ENCODE measurements at places on chromosomes 6 and 20.

- DNase-seq = no peak
These were observed 52.9 kb upstream of the APCDD1L start for GRCh38 chr20:58568126-58568482.

DNA sequence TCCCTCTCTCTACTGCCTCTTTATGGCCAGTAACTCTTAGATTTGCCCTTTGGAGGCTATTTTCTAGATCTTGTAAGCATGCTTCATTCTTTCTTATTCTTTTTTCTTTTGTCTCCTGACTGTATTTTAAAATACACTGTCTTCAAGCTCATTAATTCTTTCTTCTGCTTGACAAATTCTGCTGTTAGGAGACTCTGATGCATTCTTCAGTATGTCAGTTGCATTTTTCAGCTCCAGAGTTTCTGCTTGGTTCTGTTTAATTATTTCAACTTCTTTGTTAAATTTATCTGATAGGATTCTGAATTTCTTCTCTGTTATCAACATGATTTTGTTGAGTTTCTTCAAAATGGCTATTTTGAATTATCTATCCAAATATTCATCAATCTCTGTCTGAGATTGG lies 25.0 kb upstream of the SDCBP2 start:
- no peak for DNase-seq

GRCh38 chr20:35511814-35512420 lies 17.5 kb downstream of the C20orf173 start:
- DNase-seq = peak; percentile 53

DNA sequence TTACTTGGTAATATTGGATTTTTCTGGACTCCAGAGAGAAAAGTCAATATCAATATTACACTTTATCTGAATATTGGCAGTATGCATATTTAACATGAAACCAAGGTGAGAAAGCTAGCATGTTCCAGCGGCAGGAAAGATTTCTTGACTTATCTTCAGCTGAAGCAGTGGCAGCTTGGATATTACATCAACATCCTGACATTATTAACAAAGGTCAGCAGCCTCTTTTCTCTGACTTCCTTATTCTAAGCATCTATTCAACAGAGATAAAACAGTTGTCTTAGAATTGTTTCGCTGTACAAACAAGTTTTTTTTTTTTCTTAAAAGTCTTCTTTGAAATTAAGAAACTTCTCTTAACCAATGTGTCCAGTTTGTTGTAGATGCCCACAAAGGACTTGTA lies 11.8 kb downstream of the DCBLD1 start:
- peak; percentile 29 for DNase-seq

DNA sequence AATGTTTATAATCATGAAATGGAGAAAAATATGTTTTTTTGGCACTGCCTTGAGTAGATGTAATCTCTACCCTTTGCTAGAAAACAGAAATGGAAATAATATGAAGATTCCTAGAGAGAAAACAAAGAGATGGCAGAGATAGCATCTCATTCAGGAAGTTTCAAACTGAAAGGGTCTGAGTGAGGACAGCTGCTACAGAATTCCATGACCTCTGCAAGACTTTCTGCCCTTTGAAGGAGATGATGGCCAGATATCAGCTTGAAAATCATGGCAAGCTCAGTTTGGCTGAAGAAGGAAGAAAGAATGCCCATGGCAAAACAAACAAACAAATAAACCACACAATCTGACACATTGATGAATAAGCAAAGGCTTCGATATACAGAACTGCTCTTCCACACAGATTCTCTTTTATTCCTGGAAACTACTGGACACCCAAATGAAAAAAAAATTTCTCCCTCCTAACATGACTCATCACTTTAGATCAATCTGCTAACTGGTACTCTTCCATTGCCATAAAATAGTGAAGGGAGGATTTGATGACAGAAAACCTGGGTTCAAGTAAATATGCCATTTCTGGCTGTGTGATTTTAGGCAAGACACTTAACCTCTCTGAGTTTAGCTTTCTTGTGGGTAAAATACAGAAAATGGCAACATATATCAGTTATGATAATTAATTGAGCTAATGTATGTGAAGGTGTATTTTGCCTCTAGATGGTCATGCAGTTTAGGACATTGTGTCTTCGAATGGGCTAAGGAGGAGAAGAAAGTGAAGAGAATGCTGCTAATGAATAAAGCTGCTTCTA lies 105.9 kb upstream of the SPACA1 start:
- no peak for DNase-seq

GRCh38 chr6:25973923-25974555 lies 11.4 kb downstream of the TRIM38 start:
- DNase-seq = no peak

DNA sequence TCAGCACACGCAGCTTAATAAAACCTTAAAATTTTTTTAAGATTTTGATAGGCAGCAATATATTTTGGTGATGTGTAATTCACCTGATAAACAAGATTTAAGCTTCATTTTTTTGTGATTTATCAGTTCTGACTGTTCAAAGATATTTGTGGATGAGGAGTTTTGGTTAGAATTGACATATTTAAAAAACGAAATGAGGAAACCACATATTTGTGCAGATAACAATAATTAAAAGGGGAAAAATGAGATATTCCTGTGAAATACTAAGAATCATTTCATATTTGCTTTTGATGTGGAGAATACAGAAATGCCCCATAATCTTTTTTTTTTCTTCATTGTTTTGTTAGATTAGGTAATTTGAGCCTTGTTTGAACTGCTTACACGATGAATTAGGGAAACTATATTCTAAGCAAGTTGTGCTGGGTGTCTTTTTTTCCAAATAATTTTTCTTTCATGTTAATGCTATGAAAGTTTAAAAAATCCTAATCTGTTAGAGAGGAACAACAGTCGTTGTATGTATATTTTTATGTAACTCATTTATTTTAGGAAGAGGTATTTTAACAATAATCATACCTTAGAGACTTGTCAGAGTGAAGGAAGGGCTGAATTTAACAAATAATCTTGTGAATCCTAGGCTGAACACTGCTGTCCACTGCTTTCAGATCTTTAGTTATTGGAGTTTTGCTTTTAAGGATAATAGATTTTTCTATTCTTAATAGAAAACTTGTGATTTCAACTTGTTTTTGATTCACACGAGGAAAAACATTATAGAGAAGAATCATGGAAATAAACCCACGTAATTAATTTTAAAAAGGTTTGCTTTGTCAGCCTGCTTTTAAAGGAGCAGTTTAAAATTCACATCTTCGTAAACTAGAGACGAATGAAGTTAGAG lies 4.0 kb downstream of the ARID1B start:
- peak; percentile 40 for DNase-seq

GRCh38 chr20:15209537-15209936 lies 872.1 kb upstream of the FLRT3 start:
- DNase-seq = no peak

GRCh38 chr6:78436335-78436734 lies 431.0 kb upstream of the IRAK1BP1 start:
- peak; percentile 35 for DNase-seq

GRCh38 chr6:151136141-151136755 lies 103.5 kb upstream of the AKAP12 start:
- peak; percentile 22 for DNase-seq

DNA sequence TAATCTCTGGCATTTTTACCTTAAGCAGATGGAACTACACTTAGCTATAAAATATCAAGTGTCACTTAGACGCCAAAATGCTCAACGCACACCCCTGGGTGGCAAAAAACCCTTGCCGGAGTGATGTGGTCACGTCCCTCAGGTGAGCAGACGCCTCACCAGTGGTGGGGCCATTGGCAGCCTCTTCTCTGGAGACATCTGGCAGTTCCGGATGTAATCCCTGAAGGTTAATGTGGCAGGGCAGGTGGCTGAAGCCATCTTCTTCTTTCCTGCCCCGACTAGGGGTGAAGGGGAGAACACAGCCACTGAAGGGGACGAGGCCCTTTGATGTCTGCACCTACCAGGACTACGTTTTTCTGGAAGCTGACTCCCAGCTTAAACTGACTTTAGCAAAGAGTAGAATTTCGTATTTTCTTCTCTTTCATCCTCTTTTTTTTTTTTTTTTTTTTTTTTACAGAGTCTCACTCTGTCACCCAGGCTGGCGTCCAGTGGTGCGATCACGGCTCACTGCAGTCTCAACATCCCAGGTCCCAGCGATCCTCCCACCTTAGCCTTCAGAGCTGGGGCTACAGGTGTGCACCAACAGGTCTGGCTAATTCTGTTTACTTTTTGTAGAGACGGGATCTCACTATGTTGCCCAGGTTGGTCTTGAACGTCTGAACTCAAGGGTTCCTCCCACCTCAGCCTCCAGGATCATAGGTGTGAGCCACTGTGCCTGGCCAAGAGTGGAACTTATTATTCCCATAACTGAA lies 152.1 kb downstream of the TTLL2 start:
- no peak for DNase-seq

DNA sequence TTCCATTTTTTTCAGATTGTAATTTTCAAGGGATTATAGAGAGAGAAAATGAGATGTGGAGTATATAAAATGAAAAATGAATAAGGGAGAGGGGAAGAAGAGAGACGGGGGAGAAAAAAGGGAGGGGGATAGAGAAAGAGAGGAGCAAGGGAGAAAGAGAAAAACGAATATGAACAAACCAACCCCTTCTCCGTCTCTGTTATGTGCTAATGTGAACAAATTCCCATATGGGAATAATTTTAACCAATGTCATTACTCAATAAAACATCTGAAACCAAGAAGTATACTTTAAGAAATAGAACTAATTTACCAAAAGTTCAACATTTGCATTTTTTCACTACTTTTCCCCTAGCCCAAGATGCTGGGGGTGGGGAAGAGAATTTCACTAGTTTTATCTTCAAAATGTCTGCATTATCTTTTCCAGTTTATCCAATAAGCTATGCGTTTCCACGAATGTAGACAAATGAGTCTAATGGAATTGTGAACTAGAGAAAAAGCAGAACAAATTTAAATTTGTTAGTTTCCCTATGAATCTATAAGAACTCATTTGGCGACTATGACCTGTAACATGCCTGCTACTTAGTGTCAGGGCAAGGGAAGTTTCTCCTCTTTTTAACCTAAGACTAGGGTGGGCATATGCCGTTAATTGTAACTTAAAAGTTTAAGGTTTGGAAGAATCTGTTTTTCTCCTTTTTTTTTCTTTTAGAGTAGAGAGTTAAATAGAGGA lies 286.3 kb downstream of the BTBD9 start:
- DNase-seq = no peak

DNA sequence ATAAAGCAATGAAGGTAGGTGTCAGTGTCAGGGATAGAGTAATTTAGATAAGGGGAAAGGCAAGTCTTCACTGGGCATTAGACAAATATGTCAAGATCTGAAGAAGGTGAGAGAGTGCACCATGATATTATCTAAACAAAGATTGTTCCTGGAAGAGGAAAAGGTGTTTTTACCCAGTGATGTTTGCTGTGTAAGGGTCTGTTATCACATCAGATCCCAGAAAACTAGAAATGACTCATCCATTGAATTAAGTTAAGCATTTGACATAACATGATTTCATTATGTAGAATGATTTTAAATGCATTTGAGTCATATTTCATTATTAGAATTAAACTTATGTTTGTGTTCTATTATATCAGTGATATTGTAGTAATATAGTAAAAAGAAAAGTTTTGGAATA lies 1279.5 kb upstream of the CITED2 start:
- DNase-seq = no peak

GRCh38 chr6:135163440-135163738 lies 17.7 kb upstream of the MYB start:
- DNase-seq = no peak

- peak; percentile 97 for DNase-seq
These were observed 4.2 kb upstream of the ZBTB46 start for GRCh38 chr20:63835021-63835858.

- DNase-seq = no peak
These were observed 15.2 kb downstream of the ADISSP start for GRCh38 chr20:3752386-3752759.

GRCh38 chr6:139376604-139377218 lies 2.3 kb upstream of the CITED2 start:
- peak; percentile 43 for DNase-seq

- no peak for DNase-seq
These were observed 705.5 kb upstream of the MAN1A1 start for GRCh38 chr6:120055071-120055470.

DNA sequence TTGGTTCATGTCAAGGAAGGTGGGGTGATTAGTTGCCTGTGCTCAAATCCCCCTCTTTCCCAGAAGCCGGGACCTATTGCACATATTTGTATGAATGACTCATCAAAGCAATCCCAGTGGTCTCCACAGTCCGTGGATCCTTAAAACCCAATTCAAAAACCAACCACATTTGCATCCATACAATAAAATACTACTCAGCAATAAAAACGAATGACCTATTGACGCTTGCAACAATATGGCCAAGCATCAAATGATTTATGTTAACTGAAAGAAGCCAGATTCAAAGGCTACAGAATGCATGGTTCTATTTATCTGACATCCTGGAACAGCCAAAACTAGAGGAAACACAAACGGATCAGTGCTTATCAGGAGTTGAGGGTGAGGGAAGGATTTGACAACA lies 275.4 kb downstream of the PTPRT start:
- DNase-seq = no peak

- no peak for DNase-seq
These were observed 643.8 kb downstream of the DHX35 start for GRCh38 chr20:39605908-39606307.

- peak; percentile 69 for DNase-seq
These were observed 198.0 kb downstream of the RNF144B start for GRCh38 chr6:18585032-18585573.

GRCh38 chr20:24546232-24546892 lies 76.9 kb downstream of the SYNDIG1 start:
- DNase-seq = no peak

DNA sequence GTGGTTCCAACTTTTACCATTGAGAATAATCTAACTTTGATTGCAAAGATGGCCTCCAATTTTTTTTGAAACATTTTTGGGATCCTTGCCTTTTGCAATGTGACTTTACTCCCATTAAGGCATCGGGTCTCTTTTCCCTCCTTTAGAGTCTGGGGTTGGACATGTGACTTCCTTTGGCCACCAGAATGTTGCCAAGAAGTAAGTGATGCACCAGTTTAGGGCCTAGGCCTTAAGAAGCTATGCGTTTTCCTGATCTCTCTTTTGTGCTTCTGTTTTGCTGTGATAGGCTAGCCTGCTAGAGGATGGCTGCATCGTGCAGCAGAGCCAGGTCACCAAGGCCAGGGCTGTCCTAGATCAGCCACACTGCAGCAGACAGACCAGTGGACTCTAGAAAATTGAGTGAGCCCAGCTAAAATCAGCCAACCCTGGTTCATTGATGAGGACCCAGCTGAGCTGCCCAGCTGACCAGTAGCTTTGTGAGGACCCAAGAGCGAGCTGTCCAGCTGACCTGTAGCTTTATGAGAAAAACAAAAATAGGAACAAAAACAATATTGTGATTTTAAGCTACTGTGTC lies 594.0 kb upstream of the JAG1 start:
- DNase-seq = no peak
